Stimulated activated CD4-positive, alpha-beta T cell treated with anti-CD3 and anti-CD28 coated beads, Interleukin-4, amount 100 ng/mL, for 1 hour (primary cell): ENCODE measurements at places on chromosomes 16 and 17.
A peak's percentile ranks its signal among the peaks of the same experiment; 100 is the strongest.

DNA sequence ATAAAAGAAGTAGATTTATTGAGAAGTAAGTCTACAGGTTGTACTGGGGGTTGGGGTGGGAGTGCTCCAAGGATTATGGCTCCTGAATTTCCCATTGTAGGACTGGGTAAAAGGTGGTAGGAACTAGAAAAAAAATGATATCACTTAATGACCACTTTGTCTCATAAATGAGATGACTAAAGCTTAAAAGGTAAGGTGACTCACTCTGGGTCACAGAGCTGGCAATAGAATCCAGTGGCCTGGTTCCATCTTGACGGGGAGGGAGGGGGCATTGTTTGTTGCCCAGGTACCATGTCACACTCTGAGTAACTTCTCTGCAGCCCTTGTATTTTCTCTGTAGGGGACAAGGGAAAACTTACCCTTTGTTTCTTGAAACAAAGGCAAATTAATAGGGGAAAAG is 126.1 kb downstream of the PITPNC1 start:
- peak; percentile 13 for DNase-seq

DNA sequence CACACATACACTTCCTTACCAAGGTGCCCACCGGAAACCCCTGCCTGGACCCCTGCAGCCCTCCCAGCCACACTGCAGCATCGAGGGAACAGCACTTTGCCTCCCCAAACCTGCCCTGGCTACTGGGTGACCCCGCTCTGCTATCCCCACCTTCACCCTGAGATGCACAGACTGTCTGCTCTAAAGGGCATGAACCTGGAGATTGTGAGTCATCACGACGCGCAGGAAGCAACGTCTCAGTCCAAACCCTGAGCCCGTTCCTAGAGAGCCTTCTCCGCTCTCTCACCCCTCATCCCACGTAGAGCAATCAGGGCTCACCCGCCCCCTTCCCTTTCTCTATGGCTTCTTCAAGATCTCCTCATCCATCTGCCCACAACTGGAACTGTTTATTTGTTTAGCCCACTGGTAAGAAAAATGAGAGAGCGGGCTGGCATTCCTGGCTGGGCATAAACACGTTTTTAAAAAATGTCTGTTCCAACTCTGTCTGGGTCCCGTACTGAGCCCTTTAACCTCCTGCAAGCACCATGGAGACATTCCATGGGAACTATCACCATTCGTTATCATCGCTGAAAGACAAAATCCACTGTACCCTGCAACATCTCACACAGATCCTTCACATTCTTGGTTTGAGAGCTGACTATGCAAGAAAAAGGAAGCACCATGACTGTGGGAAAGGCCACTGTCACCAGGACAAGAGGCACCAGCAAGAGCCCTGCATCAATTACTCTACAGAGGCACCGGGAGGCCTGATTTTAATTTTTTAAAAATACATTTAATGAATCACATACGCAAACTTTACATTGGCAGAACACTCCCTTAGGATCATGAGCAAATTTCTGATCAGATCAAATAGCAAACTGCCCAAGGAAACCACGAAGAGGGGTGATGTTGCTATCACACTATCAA is 28.2 kb downstream of the ZFHX3 start:
- no peak for DNase-seq

DNA sequence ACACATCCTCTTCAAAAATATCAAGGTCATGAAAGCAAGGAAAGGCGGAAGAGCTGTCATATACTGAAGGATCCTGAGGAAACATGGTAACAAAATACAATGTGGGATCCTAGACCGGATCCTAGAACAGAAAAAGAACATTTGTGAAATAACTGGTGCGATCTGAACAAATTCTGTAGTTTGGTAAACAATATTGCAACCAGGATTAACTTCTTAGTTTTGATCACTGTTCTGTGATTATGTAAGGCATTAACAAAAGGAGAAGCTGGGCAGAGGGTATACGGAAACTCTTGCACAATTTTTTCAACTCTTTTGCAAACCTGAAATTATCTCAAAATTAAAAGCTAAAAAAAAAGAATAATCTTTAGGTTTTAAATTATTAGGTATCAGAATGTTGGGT is 109.7 kb downstream of the TRIM37 start:
- no peak for DNase-seq

GRCh38 chr16:72639494-72639893 is 408.4 kb downstream of the ZFHX3 start:
- DNase-seq: no peak
